ENCODE measurements at places on chromosomes 12 and 14.

DNA sequence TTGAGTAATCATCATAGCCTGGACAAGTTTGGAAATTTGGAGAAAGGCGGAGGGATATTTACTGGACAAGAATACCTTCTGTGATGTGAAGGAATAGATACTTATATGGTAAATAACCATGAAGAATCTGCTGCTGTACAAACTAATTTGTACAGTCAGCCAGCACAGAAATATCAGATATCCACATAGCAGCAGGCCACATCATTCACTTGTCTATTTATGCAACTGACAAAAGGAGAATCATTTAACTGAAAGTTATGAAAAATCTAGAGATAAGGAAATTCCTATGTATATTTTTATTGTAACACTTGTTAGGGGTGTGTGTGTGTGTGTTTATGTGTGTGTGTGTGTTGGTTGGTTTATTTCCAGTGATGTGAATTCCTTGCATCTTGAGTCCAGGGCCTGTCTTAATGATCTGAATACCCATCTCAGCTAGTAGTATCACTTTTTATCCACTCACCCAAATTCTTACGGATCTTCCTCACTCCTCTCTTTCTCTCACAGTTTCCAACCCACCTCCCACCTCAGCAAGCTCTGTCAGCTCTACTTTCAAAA lies 10.5 kb upstream of the LRIG3 start:
- no peak for DNase-seq

DNA sequence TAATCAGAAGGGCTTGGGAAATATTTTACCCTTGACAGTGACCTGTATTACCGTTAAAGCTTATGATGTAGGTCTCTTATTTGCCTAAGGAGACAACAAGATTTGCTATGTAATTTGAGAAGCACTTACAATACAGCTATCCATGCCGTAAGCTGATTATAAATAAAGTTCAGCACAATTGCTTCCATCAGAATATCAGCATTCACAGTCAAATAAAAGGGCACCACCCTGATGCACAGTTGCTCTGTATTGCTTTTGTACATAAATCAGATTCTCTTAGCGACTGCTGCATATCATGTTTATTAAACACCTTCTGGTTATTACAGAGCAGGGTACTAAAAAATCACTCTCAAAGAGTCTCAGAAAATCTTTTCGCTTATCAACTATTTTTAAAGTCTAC lies 67.3 kb upstream of the VRK1 start:
- DNase-seq: no peak

DNA sequence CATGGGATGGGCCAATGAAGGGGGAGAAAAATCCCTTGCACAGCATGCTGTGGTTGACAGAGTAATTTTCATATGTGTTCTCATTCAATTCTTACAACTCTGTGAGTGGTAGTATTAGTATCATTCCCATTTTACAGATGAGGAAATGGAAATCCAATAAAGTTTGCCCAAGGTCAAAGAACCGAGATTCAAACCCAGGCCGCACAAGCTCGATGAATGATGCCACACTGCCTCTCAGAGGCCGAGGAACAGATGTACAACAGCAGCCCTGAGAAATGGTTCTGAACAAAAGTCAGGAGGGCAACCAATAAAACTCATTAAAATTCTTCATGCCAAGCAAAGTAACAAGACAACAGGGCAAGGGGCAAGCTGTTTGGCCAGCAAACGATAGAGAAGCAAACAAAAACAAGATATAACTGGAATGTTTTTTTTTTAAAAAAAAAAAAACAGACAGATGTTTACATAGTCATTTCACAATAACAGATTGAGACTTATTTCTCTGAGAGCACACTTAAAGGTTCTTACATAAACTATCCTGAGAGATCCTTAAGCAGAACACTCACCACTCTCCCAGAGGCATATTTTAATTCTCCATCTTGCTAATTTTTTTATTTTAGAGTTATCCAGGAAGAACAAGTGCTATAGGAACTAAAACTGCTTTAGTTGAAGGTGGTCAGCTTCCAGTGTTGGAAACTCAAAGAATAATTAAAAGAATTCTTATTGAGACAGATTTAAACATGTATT lies 85.8 kb downstream of the EXOC5 start:
- DNase-seq: no peak

- DNase-seq: no peak
Observed at GRCh38 chr12:48826209-48826855, 8.0 kb downstream of the CACNB3 start.

GRCh38 chr12:122944605-122945592 lies 21.4 kb downstream of the ABCB9 start:
- DNase-seq: no peak

GRCh38 chr12:54136844-54137580 lies 51.8 kb downstream of the SMUG1 start:
- no peak for DNase-seq

DNA sequence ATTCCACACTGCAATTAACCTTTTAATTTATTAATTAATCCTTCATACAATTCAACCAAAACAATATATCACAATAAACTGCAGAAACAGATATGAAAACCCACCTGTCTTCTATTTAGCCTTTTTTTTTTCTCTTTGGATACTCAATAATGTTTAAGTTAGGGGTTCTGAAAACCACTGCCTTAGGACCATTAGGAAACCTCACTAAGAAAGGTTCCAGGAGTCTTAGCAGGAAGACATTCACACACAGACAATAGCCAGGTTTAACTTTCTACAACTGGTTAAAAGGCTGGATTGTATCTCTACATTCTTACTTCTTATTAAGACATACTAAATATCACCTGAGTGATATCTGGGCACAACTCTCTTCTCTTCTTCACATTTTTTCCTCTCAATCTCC lies 3.3 kb downstream of the SEC23A start:
- DNase-seq: no peak

- DNase-seq: no peak
Observed at GRCh38 chr12:85507456-85507855, 227.4 kb downstream of the ALX1 start.

DNA sequence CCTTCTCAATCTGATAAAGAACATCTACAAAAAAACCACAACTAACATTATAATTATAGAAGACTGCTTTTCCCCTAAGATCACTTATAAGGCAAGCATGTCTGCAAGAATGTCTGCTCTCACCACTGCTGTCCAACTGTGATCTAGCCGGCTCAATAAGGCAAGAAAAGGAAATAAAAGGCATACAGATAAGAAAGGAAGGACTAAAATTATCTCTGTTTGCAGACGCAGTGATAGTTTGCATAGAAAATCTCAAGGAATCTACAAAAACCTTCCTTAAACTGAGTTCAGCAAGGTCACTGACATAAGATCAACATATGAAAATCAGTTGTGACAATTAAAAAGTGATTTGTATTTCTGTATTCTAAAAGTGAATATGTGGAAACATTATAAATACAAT lies 138.0 kb upstream of the EGLN3 start:
- DNase-seq: no peak

- DNase-seq: no peak
Observed at GRCh38 chr12:46187023-46187422, 81.8 kb downstream of the SLC38A1 start.

- DNase-seq: no peak
Observed at GRCh38 chr12:87025976-87026375, 769.8 kb upstream of the MGAT4C start.

- peak; percentile 75 for DNase-seq
Observed at GRCh38 chr12:12349711-12350665, at the start of gene MANSC1. MANSC1 (minus strand) TSS chr12:12350242; CDS start chr12:12343314, 6,928 bp downstream.

DNA sequence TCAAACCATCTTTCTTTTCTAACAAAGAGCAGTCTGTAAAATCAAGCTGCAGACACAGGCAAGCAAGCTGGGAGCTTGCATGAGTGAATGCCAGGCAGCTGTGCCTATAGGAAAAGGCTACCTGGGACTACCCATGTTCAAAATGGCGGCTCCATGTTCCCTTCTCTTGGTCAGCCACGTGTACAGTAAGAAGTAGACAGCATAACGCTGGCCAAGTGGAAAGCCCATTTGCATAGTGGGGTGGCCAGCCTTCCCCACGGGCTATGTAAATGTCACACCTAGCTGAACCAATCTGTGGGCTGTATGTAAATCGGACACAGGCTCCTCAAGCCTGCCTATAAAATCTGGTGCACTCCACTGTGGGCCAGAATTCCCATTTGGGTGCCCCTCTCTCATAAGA lies 117.1 kb downstream of the SYT10 start:
- DNase-seq: no peak

DNA sequence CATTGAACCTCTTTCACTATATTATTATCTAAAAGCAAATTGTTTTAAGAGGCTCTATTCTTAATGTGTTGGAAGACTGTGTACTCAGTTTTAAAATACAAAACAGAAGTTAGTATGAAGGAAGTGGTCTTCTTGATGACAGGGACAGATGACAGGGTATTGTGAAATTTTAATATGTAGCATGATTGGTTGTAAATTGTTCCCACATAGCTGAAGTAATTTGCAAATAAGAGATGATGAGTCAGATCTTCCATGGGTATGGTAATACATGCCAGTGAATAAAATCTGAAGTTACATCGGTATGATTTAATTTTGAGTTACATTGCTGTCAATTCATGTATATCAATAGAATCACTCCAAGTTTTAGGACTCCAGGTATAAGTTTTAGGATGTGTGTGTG lies 454.8 kb downstream of the AEBP2 start:
- no peak for DNase-seq

DNA sequence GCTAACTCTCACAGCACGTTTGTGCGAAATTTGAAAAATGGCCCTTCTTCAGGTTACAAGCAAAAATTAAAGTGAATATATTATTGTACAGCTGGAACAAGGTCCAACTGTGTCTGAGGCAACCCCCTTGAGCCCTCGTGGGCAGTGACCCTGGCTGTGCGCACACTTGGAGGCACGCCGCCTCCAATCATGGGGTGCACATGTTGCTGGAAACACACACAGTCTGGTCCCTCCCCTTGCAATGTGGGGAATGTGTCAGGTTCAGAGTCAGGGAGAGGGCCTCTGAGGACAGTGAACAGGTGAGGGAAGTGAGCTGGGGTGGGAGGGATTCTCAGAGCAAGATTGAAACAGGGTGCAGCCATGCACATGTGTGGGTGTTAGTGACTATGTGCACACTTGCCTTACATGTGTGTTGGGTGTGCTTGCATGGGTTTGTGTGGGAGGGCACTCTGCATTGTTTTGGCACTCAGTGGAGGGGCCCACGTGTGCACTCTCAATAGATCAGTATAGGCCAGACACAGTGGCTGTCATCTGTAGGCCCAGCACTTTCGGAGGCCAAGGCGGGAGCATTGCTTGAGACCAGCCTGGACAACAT lies 9.6 kb downstream of the TSPAN9 start:
- no peak for DNase-seq

GRCh38 chr12:54560374-54560858 lies 11.0 kb downstream of the PDE1B start:
- peak; percentile 74 for DNase-seq

- no peak for DNase-seq
Observed at GRCh38 chr14:50345846-50346422, 33.8 kb downstream of the DMAC2L start.

DNA sequence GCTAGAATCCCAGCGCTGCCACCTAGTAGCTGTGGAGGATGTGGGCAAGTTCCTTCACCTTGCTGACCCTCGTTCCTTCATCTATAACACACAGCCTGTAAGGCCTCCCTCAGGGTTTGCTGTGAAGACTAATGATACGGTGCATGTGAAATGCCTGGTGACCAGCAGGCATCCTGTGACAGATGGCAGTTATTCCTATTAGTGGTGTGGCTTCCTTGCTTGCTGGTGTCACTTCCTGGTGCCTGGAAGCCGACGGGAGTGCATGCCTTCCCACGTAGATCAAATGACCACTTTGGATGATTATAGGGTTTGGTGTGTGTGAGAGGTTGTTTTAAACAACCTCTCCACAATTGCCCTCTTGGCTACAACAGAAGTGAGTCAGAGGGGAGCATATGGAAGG lies 894.9 kb downstream of the VRK1 start:
- DNase-seq: no peak

DNA sequence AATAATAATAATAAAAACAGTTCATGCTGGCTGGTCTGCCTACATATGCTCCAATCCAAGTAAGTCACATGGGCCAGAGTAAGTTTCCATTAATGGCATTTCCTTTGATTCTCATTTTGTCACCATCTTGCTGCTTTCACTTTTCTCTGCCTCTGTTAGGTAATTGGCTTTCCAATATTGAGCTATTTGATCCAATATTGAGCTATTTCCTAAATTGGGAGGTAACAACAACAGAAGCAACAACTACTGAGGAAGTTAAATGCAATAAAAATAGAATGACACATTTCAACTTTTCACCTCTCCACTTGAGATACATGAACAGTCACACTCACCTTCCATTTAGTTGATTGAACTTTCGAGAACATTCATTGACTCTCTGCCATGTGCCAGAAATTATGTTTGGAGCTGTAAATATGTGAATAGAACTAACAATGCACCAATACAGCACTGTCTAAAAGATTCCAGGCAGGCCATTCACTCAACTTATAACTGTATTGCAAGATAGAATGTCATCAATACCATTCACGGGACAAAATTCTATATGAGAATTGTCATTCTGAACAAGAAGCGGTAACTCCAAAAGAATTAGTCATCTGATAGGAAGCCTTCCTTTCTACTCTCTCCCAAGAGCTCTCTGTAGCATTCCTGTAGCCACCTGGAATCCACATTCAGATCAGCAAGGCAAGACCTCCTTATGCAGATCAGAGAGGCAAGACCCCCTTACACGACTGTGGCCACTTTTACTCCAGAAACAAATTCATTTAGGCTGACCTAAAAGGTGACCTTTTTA lies 136.4 kb downstream of the PHLDA1 start:
- no peak for DNase-seq

GRCh38 chr14:68609012-68609411 lies 183.9 kb downstream of the ZFP36L1 start:
- no peak for DNase-seq

DNA sequence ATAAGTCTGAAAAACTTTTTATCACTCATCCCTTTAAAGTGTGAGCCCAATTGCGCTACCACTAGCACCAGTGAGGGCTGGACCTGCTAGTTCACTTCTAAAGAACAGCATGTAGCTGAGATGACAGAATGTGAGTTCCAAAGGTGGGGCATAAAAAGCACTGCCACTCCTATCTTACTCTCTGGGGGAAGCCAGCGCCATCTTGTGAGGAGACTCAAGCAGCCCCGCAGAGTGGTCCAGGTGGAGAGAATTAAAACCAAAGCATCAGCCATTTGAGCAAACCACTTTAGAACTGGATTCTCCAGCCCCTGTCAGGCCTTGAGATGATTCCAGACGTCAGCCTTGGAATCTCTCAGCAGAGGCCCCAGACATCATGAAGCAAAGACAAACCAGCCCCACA lies 39.9 kb downstream of the TMEM132D start:
- DNase-seq: no peak

- DNase-seq: no peak
Observed at GRCh38 chr14:61213920-61214319, 67.2 kb downstream of the TMEM30B start.

- no peak for DNase-seq
Observed at GRCh38 chr12:66014818-66015217, 115.7 kb downstream of the LLPH start.

DNA sequence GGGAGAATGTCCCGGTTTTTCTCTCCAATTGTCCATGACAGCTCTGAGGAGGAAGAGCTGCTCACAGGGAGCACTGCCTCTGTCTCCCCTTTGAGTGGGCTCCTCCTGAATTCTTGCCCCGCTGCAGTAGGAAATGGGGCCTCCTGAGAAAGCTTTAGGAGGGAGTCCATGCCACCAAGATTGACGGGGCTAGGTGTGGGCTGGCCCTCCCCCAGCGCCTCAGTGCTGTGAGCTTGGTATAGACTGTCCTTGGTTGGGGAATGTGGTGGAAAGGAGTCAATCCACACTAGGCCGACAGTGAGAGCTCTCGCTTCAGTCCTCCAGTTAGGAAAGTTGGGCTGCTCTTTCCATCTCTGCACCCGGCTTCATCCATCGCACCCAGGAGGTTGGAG lies 23.4 kb upstream of the CTDSP2 start:
- DNase-seq: no peak
